ENCODE measurements at places on chromosomes 6 and 20.
A peak's percentile ranks its signal among the peaks of the same experiment; 100 is the strongest.

DNA sequence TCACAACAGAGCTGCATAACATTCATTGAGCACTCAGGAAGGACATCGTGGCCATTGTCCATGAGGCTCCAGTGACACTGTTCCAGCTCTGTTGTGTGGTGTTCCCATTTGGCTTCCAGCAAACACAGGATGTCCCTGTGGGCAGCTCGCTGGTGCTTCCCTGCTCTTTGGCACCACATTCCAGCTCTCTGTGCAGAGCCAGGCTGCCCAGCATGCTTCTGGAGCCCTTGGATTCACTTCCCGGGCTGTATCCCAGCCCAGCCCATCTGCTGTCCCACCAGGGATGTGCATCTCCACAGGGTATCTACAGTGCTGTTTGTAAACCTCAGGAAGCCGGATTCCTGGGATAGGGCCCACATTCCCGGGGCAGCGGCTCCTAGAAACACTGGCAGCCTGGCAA lies 57.2 kb downstream of the CTCFL start:
- DNase-seq: no peak

DNA sequence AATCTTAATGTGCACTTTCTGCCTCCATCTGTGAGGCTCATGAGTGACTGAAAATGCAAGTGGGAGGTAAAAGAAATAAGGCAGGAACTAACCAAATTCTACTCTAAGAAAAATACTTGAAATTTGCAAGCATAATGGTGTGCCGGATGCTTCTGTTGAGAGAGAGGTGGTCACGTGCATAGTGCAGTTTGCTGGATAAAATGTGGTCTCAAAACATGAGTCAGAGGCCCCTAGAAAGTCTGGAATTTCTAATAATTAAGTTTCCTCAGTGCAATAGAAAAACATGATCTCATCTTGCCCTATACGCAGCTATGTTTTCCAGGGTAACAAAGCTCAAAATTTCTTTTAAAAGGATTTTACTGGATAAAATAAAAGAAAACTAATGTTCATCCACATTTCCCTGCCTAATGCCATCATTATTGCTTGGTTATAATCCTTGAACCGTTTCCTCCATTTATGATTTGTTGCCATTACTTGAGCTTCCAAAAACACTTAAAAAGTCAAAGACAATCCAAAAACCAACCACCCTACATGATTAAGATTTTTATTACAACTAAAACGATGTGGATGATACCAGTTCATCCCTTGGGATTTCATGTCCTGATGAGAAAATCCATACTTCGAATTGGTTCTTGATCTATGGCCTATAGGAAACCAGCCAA lies 351.7 kb upstream of the ARID1B start:
- no peak for DNase-seq

DNA sequence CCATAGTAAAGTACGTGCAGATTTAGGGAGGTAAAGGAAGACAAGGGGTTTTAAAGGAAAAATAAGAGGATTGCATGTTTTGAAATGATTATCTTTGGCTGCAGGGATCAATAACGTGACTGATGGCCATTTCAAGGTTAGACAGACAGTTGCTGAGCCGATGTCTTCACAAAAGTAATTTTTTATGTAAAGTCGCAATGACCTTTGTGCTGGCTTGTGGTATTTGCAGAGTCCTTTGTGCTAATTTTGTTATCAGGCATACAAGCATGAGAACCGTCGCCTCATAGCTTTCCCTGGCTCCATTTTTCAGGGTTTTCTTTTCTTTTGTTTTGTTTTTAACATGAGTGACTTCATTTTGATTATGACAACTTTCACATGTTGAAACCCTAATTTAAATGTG lies 605.7 kb upstream of the GJE1 start:
- DNase-seq: no peak

- DNase-seq: no peak
Observed at GRCh38 chr6:3939964-3940363, 90.8 kb downstream of the FAM50B start.

GRCh38 chr20:58213121-58213520 lies 15.3 kb downstream of the ANKRD60 start:
- DNase-seq: no peak

DNA sequence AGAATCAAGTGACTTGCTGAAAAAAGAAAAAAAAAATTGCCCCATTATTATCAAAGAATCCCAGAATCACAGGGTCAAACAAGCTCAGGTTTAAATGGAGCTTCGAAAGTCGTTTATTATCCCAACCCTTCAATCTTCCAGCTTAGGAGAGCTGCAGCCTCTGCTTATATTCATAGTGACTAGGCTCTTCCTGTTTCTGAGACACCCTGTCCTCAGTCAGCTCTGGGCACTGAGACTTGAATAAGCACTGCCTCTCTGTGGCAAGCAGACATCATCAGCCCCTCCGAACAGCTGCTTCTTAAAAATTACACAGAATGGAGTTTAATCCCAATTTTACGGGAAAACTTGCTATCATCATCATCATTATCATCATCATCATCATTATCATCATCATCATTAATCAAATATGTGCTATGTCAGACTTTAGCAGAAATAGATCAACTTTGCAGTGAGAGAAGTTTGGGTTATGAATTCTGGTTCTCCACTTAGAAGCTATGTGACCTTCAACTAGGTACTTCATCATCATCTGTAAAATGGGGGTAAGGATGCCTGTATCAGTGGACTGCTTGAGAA lies 614.0 kb upstream of the SYNCRIP start:
- DNase-seq: no peak

DNA sequence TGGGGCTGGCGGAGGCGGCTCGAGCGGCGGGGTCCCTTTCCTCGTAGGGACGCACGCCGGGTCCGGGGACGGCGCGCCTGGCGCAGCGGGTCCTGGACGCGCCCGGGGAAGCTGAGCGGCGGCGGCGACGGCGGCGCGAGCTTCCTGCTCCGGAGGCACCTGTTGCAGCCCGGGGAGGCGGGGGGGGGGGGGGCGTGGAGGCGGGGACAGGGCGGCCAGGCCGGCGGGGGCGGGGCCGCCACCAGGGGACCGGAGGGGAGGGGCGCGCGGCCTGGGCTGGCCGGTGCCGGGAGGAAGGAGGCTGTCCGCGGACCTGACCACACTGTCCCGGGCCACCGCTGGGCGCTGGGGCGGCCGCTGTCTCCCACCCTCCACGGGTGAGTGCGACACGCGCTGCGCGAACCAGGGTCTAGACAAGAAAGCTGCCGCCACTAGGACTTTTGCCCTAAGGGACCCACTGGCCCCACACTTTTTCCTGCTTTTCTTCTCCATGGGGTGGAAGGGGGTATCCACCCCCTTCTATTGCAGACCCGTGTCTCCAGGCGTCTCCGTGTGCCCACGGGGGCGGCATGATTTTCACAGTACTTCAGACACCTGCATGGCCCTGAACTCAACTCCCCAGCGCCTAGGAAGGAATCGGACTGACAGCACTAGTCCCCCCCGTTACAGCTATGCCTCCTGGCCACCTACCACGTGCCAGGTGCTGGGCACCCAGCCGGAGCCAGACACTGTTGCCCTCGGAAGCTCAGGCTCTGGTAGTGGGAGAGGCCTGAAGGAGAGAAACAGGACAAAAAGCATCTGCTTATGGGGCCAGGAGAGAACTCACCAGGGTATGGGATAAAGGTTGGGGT lies at the start of gene NFATC2:
Gene NFATC2, minus strand, starts transcription at position 149 of the 851 bp plus-strand sequence. CDS start 220 bp downstream, outside the sequence.
- peak; percentile 74 for DNase-seq

DNA sequence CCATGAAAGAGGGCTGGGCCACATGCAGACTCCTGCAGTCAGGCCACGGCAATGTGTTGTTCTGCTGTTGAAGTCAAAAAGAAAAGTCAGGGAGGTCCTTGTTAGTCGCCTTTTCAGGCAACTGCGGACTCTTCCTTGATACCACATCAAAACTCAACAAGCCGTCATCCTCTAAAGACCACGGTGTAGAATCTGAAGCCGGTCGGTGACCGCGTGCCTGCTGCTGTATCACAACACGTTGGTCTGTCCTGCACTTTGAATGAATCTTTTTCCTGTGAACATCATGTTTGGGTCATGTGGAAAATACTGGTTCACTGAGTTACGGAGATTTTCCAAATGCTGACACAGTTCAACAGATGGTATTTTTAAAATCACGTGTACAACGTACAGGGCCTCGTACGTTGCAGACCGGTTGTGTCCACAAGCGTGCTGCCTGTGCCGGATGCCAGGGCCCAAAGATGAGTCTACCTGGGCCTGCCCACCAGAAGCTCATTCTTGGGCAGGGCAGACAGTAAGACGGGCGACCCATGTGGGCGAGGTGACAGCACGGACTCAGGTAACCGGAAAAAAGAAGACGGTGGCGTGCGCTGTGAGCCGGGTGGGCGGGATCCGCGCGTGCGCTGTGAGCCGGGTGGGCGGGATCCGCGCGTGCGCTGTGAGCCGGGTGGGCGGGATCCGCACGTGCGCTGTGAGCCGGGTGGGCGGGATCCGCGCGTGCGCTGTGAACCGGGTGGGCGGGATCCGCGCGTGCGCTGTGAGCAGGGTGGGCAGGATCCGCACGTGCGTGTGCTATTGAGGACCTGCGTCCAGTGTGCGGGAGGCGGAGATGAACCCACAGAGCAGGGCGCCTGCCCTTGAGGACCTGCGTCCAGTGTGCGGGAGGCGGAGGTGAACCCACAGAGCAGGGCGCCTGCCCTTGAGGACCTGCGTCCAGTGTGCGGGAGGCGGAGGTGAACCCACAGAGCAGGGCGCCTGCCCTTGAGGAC lies 114.5 kb downstream of the FAM120B start:
- DNase-seq: no peak

DNA sequence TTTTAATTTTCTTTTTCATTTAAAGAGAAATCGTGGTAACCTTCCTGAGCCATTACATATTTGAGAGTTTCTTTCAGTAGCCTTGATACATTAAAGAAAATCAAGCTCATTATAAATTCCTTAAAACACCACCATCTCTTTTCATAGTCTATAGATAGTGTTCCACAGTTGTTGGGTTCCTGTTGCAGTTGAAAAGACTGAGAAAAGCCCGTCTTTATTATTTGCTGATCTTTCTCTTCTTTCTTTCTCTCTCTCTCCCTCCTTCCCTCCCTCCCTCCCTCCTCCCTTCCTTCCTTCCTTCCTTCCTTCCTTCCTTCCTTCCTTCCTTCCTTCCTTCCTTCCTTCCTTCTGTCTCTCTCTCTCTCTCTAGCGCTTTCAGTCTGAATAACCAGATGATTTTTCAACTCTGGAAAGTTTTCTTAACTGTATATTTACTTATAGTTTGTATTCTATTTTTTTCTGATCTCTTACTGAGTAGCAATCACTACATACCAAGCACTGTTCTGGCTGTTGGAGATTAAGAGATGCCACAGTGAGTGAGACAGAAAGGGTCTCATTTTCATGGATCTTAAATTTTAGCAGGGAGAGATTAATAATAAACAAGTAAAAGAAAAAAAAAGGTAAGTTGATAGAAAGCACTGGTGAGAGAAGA lies 157.5 kb downstream of the TINAG start:
- DNase-seq: no peak

GRCh38 chr6:47061309-47062300 lies 19.5 kb upstream of the ADGRF1 start:
- no peak for DNase-seq

GRCh38 chr20:10868299-10868698 lies 194.5 kb upstream of the JAG1 start:
- DNase-seq: no peak

- no peak for DNase-seq
Observed at GRCh38 chr20:23773579-23773978, 22.8 kb upstream of the CST1 start.

DNA sequence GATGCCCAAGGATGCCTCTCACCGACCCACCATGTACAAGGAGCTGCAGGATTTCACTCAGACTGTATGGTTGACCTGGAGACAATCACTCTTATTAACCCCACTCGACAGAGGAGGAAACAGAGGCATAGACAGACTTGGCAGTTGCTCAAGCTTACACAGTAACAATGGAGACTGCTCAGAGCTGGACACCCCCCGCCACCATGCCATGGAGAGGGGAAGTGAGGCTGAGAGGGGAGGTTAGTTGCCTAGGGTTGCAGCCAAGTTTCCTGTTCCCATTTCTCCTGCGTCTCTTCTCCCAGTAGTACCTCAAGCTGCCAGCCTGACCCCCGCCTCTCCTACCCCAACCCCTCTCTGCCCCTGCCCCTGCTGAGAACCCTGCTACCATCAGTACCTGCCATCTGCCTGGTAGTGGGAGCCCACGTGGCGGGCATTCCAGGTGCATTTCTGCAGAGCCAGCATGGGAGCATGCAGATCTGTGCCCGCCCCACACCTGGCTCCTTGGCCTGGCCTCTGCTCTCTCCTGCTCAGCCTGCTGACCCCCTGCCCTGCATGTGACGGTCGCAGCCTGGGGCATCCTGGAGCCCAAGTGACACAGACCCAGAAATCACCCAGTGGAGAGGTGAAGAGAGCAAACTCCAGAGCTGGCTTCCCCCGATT lies 157.7 kb downstream of the PREX1 start:
- DNase-seq: no peak
